ENCODE measurements at places on chromosomes 6 and 20.

DNA sequence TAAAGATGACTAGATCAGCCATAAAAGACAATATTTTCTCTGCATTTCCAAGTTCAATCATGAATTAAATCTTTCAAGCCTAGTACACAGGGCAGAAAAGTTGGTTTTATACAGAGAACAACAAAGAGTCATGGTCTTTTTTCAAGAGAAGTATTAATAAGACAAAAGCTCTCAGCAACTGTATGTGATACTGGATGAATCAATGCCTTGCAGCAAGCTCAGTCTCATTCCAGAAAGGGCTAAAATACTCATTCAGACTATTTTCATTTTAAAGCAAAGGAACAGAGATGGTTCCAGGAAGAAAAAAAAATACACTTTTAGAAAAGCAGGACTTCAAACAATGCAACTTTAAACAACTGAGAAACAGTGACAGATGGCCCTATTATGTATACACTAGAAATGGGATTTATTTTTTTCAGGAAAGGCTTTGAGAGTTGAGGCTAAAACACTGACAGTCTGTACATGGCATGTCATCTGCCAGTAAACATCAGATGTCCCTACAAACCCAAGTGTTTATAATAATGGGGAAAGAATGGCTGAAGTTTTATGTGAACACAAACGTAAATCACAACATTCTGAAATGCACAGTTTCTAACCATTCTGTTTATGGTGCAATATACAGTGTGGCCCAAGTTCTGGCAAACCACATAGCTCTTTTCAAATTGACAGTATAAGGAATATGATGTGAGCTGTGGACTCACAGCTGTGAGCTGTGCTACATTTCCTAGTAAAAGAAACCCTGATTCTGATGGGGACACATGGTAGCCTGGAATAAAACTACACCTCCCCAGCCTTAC, 114.3 kb upstream of the DST start:
- DNase-seq, result no peak

GRCh38 chr20:23311947-23312506, 38.6 kb upstream of the NXT1 start:
- DNase-seq, result no peak

GRCh38 chr20:60465993-60466686, 507.9 kb downstream of the CDH26 start:
- no peak for DNase-seq

DNA sequence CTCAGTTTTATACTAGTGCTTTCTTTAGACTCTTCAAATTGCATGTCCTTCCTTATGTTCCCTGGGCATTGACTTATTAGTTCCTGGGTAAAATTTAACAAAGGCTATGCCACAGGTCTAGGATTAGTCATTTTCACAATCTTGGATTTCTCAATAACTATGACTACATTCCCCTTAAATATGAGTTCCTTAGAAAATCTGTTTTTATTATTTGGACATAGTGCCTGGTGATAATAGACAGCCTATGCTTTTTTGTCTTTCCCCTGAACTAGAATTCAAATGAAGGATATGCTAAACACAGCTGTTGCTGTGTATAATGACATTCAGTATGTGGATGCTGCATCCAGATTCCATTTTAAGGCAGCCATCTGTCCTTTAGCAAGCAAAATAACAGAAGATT, 1252.8 kb upstream of the GJE1 start:
- no peak for DNase-seq

DNA sequence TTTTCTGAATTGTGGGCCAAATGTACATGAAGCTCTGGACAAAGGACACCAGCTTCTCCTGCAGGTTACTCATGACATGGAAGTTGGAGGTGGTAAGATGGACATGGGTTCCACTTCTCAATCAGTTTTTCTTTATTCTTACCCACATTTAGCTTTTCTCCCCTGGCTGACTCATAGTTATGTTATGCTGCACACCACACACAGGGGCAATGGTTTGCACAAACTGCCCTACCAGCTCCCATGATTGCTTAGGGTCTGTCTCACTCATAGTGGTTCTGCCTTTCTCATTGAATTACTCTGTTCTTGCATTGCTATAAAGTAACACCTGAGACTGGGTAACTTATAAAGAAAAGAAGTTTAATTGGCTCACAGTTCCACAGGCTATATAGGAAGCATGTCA, 4.5 kb upstream of the CD109 start:
- DNase-seq, result no peak

GRCh38 chr20:1083431-1084080, 34.8 kb upstream of the PSMF1 start:
- DNase-seq, result no peak

DNA sequence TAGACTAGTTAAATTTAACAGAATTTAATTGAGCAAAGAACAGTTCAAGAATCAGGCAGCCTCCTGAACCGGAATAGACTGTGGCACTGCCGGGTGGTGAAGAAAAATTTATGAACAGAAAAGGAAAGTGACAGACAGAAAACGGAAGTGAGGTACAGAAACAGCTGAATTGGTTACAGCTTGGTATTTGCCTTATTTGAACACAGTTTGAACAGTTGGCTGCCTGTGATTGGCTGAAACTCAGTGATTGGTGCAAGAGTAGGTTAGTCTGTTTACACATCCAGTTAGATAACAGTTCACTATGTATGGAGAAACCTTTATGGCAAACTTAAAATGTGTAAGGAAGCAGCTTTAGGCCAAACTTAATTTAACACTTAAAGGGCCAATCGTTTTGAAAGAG, 116.0 kb upstream of the CITED2 start:
- DNase-seq, result peak; percentile 64

DNA sequence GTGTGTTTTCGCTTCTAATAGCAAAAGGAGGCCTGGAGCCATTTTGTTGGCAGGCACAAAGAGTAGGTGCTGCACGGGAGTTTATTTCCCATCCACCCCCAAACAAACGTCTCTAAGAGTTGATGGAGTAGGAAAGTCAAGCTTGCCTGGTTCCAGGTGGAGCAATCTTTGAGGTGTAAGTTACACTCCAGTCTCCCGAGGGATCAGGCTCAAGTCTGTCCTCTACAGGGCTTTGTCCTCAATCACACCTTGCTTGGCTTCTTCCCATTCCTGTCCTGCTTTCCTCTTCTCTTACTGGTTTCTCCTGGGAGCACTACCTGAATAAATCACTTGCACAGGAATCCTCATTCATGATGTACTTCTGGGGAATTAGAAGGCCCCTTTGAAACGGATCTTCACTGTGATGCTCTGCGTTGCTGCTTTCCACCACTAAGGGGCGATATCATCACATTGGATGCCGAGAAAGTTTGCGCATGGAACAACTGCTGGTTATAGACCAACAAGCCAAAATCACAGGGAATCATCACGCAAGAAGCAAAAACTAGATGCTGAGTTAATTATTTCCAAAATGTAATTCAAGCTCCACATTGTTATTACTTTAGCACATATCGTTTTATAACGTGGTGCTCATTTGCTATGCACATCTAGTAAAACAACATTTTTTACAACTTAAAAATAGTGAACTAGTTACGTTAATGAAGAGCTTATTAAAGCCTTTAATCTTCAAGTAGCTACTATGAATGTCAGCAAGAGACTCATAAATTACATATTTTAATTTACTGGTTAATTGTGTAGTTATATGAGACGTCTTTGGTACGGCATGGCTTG, 156.8 kb downstream of the DNAH8 start:
- DNase-seq, result peak; percentile 68

DNA sequence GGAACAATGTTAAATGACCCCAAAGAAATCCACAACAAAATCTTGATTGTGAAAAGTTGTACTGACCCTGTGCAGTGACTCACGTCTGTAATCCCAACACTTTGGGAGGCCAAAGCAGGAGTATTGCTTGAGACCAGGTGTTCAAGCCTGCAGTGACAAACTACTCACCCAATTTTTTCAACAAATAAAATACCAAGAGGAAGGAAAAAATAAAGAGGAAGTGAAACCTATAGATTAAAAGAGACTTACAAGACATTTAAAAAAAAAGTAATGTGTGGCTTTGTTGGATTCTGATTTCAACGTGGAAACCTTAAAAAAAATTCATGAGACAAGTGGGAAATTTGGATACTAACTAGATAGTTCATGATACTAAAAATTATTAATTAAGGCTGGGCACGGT, 31.9 kb downstream of the GINS1 start:
- no peak for DNase-seq

DNA sequence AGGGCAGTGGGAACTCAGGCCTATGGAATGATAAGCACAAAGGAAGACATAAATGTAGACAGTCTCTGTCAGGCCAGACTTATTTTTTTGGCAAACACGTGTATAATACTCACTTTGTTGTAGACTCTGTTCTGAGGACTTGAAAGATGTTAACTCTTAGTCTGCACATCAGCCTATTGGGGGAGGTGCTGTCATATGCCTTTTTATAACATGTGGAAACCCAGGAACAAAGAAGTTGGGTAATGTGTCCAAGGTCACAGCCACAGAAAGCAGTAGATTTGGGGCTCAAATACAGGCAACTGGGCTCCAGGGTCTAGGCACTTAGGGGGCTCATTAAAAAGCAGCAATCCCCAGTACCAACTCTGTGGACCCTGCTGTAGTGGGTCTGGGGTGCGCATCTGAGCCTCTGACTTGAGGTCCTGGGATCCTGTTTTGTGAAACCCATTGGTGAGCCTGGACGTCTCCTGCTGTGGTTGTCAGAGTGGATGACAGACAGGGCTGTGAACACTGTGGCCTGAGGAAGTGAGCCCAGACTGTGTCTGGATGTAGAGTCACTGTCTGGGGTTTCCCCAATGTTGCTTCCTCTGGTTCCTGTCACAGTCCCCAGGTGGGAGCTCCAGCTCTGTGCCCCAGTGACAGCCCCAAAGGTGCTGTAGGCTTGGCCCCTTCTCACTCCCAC, 50.0 kb downstream of the CDH26 start:
- peak; percentile 24 for DNase-seq

DNA sequence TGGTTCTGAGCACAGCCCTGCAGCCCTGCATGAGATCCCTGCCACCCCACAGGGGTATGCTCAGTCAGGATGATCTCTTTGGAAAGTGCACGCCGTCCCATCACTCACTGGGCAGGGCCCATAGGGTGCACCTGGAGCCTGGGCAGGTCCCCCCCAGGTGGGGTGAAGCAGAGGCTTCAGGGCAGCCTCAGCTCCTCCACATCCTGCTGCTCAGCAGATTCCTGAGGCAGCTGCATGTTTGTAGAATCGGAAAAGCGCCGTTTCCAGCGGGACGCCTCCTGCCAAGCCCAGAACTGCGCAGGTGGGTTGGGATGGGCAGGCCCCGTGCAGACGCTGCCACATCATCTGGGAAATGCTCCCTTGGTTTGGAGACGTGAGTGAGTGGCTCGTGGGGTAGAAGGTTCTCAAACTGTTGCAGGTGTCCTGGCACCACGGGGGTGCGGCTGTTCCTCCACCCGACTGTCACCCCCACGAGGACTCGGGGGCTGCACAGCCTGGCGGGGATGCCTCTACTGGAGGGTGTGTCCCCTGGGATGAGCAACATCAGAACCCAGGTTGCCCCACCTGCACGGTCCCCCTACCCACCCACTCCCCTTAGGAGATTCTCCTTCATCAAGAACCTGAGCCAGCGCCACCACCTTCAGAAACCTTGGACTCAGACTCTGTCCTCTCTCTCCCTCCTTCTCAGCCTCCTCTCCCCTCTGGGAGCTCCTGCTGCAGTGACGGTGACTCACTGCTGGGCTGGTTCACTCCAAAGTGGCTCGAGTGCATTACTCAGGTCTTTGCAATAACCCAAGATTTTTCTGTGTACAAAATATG, 334.1 kb downstream of the TAF4 start:
- DNase-seq, result no peak

GRCh38 chr6:88142297-88142668, 23.9 kb downstream of the CNR1 start:
- no peak for DNase-seq

GRCh38 chr6:28693033-28693750, 167.5 kb downstream of the GPX5 start:
- DNase-seq, result no peak
